ENCODE measurements at places on chromosomes 2 and 18.

GRCh38 chr2:105790461-105791149 lies 45.9 kb downstream of the NCK2 start:
- no peak for DNase-seq

DNA sequence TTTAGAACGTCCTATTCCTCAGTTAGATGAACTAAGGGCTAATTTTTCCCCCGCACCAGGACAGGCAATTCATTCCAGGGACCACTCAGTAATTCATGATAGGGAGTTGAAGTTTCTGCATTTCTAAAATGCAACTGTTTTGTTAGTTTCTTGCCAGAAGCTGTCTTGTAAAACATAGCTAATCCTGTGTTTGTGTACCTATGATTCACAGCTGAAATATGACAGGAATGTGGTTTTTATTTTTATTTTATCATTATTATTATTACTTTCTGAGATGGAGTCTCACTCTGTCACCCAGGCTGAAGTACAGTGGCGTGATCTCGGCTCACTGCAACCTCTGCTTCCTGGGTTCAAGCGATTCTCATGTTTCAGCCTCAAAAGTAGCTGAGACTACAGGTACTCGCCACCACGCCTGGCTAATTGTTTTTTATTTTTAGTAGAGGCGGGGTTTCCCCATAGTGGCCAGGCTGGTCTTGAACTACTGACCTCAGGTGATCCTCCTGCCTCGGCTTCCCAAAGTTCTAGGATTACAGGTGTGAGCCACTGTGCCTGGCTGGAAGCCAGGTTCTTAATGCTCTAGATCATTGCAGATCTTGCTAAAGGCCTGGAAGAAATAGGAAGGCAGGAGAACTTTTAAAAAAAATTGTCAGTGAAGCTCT lies 154.8 kb upstream of the FHL2 start:
- DNase-seq: no peak

DNA sequence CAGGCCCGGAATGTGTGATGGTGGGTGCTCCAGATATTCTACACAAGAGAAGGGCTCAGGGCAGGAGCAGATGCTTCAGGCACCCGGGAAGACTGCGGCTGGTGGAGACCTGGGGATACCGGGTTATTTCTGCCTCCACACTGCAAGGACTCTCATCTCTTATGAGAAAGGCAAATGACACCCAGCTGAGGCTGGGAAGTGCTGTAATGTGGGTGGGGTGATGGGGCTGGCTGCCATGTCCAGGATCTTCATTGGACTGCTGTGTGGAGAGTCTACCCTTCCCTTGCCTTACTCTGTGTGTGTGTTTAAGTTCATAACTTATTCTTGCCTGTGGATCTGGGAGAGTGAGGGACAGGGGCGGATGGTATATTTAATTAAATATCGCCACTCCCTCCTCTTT lies 124.1 kb downstream of the KLHL29 start:
- no peak for DNase-seq

GRCh38 chr18:62531078-62531477 lies 8.3 kb downstream of the ZCCHC2 start:
- DNase-seq: no peak

DNA sequence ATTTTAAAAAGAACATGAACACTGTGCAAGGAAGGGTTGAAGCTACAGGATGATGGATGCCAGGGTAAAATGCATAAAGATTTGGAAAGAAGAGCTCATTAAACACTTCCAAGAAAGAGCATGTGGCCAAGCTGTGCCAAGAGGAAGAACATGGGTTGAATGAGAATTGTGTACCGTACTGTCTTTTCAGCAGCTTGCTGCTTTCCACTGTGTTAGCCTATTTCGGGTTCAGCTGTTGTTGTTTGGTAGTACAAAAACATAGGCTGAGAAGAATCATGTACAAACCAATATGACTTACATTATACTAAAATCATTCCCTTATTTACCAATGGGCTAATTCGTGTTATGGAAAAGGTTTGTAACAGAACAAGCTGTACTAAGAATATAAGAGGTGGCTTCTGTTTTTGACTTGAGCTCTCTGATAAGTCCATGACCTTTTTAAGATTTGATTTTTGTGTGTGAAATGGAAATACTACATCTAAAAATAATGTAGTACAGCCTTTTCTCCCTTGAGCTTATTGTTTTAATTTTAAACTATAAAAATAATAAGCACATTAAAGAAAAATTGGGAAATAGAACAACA lies 188.3 kb upstream of the STON1 start:
- no peak for DNase-seq

- no peak for DNase-seq
Observed at GRCh38 chr2:162403884-162404283, 60.0 kb downstream of the GCA start.

- DNase-seq: no peak
Observed at GRCh38 chr2:37857575-37858399, 67.3 kb upstream of the RMDN2 start.

- DNase-seq: peak; percentile 34
Observed at GRCh38 chr2:6309415-6310255, 556.1 kb downstream of the CMPK2 start.

DNA sequence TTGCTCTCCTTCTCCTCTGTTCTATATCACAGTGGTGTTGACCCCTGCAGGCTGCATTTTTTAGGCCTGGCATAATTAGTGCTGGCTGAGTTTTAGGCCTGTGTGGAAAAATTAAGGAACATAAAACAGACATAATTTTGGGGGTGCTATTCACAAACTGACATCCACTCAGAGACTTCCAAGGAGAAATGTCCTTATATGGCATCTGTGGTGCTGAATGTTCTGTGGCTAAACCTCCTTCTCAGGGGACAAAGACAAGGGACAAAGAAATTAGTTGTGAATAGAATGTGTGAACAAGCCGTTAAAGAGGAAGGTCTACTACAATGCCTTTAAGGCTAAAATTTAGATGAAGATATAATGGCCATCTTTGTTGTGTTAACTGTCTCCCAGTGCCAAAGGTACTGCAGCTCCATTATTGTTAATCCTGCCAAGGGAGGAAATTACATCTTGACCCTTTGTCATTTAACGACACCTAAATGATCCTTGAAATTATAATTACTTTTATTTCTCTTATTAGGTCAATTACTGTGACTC lies 870.0 kb upstream of the CHAC2 start:
- no peak for DNase-seq

DNA sequence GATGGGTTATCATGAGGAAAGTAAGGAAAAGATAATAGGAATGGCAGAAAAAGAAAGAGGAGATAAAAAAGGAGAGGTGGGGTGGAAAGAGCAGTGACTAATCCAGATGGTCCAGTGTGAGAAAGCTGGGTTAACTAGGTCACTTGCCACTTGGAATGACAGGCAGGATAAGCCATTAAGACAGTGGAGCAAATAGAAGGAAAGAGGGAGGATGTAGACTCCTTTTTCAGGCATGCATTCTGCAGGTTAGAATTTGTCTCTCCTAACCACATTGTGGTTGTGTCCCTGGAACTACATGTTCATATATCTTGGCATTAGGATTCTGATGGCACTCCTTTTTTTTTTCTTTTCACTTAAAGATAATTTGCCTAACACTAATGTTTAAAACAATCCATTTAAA lies 13.4 kb upstream of the NEMP2 start:
- no peak for DNase-seq

- no peak for DNase-seq
Observed at GRCh38 chr2:173175222-173175621, 99.6 kb downstream of the MAP3K20 start.

Measured in BE2C (cell line).